ENCODE measurements at places on chromosomes 7 and 10. TPM values are rescaled to one million over a fixed set of nuclear protein-coding genes. Genes with fewer than 3 reads are reported as not detected.

- no peak overlapping the region for H3K4me3 ChIP-seq
- no peaks in the 10 kb centered on the region for H3K27me3 ChIP-seq
- no peaks in the 10 kb centered on the region for H3K36me3 ChIP-seq
- H3K27ac ChIP-seq = no peak overlapping the region
These were observed 69.4 kb upstream of the CAV2 start for GRCh38 chr7:116429986-116430619.

GRCh38 chr7:112080978-112081377 lies 125.2 kb downstream of the DOCK4 start:
- no peak overlapping the region for H3K4me3 ChIP-seq
- H3K4me1 ChIP-seq = no peaks in the 10 kb centered on the region
- no peak for DNase-seq
- no peak overlapping the region for H3K27ac ChIP-seq

DNA sequence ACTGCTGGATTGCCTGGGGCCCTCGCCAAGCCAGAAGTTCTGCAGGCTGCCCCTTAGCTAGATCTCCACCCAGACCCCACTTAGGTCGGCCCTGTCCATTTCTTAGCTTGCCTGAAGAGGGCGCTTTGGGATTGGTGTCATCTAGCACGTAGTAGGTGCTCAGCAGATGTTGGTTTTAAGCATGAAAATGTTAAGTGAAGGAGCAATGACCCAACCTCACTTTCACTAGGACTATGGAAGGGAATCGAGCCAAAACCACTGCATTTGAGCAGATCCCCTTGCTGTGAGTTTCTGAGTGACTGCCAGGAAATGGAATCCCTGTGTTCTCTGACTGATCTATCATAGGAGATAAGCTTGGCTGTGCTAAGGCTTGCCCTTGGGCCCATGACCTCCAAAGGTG lies 131.7 kb upstream of the EEPD1 start:
- H3K27me3 ChIP-seq = no peaks in the 10 kb centered on the region
- no peaks in the 10 kb centered on the region for H3K4me1 ChIP-seq
- no peak for DNase-seq

DNA sequence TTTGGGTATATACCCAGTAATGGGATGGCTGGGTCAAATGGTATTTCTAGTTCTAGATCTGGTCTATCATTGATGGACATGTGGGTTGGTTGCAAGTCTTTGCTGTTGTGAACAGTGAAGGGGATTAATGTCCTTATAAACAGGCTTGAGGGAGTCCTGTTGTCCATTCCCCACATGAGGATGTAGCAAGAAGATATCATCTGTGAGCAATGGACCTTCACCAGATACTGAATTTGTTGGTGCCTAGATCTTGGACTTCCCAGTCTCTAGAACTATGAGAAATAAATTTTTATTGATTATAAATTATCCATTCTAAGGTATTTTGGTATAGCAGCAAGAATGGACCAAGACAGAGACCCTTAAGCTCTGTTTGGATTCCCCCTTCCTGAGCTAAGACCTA lies 72.2 kb upstream of the RELN start:
- H3K27me3 ChIP-seq = no peaks in the 10 kb centered on the region
- no peak for DNase-seq
- H3K4me3 ChIP-seq = no peak overlapping the region
- no peaks in the 10 kb centered on the region for H3K4me1 ChIP-seq

DNA sequence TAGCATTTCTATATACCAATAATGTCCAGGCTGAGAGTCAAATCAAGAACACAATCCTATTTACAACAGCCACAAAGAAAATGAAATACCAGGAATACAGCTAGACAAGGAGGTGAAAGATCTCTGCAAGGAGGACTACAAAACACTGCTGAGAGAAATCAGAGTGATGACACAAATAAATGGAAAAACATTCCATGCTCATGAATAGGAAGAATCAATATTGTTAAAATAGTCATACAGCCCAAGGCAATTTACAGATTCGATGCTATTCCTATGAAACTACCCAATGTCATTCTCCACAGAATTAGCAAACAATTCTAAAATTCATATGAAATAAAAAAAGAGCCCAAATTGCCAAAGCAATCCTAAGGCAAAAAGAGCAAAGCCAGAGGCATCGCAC lies 116.8 kb upstream of the ZNF32 start:
- H3K4me1 ChIP-seq = no peaks in the 10 kb centered on the region
- H3K4me3 ChIP-seq = no peak overlapping the region
- no peaks in the 10 kb centered on the region for H3K36me3 ChIP-seq
- no peak for DNase-seq
- no peaks in the 10 kb centered on the region for H3K27me3 ChIP-seq

DNA sequence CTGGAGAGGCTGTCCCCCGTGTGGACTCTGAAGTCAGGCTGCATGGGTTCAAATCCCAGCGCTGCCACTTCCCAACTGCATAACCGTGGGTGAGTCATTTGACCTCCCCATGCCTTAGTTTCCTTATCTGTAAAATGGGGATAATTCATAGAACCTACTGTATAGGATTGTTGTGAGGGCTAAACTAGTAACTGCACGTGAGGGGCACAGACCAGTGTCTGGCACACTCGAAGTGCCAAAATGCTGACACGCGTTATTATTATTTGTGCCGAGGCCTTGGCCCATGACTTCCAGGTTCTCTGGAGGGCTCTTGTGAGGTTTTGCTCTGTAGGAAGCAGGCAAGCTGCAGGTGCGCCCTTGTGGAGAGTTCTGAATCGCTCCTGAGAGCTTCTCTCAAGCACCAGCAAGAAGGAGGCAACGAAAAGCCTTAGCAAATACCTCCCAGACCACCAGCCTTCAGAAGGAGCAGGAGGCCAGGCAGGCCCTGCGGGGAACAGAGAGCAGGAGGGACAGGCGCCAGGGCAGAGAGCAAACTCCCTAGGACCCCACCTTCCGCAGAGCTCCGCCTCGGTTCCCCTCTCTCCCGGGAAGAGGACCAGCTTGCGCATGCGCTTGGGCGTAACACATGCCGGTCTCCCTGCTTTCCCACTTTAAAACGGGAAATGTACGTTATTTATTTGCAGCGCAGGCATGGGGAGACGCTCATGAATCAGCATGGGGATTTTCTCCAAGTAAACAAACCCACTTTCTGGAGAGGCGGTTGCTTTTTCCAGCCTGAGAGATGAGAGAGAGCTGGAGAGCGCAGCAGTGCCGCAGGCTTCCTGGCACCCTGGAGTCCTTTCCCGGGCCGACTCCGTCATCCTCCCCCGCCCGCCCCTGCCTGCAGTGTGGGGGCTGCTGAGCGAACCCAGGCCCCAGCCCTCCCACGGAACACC lies 39.6 kb downstream of the SORCS3 start:
- H3K27ac ChIP-seq = no peak overlapping the region
- no peak overlapping the region for H3K4me3 ChIP-seq
- H3K27me3 ChIP-seq = no peaks in the 10 kb centered on the region
- no peak for DNase-seq

MEIG1 gene
- 1.2 TPM for total RNA-seq

GPR37 gene
- not detected for total RNA-seq

RELN gene
- not detected for total RNA-seq

Data from CD8-positive, alpha-beta memory T cell (primary cell).